ENCODE measurements at places on chromosomes 1 and 21.
A peak's percentile ranks its signal among the peaks of the same experiment; 100 is the strongest.

GRCh38 chr21:43864962-43865539, at the start of gene AGPAT3:
AGPAT3 (plus strand) TSS chr21:43865223; CDS start chr21:43959682, 94,459 bp downstream.
- peak; percentile 21 for DNase-seq

DNA sequence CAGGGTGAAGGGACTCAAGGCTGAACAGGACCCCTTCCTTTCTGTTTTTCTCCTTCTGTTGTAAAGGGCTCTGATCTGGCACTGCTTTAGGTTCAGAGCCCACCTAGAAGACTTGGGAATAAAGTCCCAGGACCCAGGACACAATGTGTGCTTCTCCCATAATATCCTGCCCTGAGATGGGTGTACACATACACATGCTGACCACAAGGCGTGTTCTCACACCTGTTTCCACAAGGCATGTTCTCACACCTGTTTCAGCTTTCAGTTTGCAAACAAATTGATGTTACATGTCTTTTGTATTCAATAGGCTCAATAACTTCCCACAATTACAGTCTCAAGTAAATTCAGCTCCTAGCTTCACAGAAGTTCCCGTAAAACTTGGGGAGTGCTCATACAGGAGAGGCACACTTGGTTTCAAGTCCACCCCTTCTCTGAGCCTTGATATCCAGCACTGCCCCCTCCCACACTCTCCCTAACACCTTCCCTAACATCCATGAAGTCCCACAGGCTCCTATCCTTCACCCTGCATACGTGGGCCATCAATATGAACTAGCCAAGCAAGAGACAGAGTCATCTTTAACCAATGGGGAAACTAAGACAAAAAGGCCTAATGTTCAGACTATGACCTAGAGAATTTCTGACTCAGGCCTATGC, 41.7 kb downstream of the ERI3 start:
- DNase-seq = no peak

GRCh38 chr1:216528816-216529215, 105.6 kb upstream of the USH2A start:
- DNase-seq = no peak

GRCh38 chr1:94296018-94296417, 58.6 kb upstream of the ARHGAP29 start:
- no peak for DNase-seq

DNA sequence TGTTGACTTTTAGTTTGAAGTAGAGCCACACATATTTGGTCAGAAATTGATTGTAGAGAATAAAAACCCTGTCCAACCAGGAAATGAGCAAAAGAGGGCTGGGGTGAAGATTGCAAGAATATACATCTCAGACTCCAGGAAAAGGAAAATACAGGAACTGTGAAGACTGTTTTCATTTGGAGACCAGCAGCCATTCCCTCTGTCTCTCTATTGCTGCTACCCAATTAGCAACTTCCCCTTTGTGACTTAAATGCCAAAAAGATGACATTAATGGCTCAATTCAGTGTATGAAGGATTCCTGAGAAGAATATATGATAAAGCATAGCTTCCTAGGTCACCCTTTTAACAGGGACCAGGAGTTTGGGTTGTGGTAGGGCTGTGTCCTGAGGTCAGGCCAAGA, 31.6 kb upstream of the CEP350 start:
- DNase-seq = no peak

GRCh38 chr1:86016076-86016759, 140.4 kb downstream of the COL24A1 start:
- DNase-seq = no peak

GRCh38 chr1:54940042-54940441, 40.4 kb upstream of the TMEM61 start:
- DNase-seq = no peak

DNA sequence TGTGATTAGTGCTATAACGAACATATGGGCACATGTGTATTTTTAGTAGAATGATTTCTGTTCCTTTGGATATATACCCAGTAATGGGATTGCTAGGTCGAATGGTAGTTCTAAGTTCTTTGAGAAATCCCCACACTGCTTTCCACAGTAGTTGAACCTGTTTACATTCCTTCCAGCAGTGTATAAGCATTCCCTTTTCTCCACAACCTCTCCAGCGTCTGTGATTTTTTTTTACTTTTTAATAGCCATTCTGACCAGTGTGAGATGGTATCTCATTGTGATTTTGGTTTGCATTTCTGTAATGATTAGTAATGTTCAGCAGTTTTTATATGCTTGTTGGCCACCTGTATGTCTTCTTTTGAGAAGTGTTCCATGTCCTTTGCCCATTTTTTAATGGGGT, 81.8 kb upstream of the SLC44A3 start:
- DNase-seq = no peak

- no peak for DNase-seq
Observed at GRCh38 chr1:219347921-219348391, 174.3 kb downstream of the LYPLAL1 start.

DNA sequence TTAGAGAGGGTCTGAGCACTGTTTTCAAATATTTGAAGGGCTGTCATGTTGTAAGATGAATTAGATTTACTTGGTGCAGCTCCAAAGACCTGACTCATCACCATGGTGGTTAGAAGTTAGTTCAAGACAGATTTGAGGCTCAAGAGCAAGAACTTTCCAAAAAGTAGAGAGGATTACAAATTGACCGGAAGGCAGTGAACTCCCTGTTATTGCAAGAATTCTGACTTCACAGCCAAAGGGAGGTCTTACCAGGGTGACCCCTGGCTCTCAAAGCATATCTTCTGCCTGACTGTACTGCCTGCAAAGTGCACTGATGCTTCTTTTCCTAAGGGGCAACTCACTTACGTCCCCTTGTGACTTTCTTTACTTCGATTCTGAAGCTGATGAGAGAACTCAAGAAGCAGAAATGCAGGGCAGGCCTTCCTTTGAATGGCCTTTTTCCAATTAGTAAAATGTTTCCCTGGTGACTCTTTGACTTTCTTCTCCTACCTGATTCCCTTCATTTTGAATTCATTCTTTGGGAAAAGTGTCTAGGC, 86.4 kb downstream of the NAV1 start:
- no peak for DNase-seq

- DNase-seq = no peak
Observed at GRCh38 chr1:29974316-29974724, 738.0 kb downstream of the PTPRU start.

DNA sequence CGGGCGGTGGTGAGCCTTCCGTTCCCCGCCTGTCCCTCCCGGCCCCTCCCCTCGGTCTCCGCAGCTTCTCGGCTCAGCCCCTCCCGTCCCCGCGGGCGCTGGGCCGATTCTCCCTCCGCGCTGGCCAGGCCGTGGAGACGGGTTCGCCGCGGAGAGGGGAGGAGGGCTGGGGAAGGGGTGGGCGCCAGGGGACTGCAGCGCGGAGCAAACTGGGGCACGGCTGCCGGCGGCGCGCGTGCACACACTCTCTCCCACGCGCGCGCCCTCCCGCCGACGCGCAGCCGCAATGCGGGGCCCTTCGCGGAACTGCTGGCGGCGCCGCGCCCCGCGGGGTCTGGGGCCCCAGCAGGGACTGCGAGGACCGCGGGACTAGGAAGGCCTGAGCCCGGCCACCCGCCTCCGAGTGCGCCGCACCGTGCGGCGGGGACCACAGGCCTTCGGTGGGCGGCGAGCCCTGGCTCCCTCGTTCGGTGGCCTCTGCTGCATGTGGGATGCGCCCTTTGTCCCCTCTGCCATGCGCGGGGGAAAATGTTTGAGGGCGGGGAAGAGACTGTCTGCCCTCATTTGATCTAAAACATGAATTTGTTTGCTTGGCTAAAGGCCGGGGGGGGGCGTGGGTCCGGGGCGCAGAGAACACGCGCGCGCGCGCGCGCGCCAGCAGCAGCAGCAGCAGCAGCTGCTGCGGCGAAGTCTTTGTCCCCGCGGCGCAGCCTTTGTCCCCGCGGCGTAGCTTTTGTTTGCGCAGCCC, 90.7 kb upstream of the VAMP3 start:
- DNase-seq = peak; percentile 63

- no peak for DNase-seq
Observed at GRCh38 chr1:231594123-231594522, 32.5 kb upstream of the DISC1 start.

GRCh38 chr1:59706303-59706599, 108.5 kb upstream of the HOOK1 start:
- no peak for DNase-seq

GRCh38 chr1:214135886-214136285, 145.1 kb upstream of the SMYD2 start:
- DNase-seq = no peak

DNA sequence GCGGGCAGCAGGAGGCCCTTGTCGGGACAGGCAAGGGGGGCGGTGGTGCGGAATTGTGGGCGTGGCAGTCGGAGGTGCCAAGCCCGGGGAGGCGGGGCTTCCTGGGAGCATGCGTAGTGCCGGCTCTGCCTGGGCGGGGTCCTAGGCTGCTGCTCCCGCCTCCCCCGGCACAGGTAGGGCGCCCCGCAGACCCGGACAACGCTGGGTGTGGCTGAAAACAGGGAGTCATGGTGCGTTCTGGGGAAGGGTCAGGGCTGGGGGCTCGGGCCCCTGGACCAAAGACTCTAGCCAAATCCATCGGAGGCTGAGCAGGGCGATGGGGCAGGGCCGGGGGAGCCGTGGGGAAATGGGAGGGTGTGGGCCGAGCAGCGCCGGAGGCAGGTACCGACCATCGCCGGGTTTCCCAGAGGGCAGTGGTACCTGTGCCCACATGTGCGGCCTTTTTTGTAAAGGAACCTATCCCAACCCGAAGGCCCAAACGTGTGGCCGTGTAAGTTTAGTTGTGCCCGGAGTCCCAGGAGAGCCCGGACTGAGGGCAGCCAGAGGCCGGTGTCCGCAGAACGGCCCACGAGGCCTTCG, 231.9 kb downstream of the SDCCAG8 start:
- DNase-seq = no peak

GRCh38 chr1:95622609-95623008, 388.6 kb downstream of the RWDD3 start:
- no peak for DNase-seq

- DNase-seq = no peak
Observed at GRCh38 chr1:153577624-153578051, 12.0 kb upstream of the S100A2 start.

DNA sequence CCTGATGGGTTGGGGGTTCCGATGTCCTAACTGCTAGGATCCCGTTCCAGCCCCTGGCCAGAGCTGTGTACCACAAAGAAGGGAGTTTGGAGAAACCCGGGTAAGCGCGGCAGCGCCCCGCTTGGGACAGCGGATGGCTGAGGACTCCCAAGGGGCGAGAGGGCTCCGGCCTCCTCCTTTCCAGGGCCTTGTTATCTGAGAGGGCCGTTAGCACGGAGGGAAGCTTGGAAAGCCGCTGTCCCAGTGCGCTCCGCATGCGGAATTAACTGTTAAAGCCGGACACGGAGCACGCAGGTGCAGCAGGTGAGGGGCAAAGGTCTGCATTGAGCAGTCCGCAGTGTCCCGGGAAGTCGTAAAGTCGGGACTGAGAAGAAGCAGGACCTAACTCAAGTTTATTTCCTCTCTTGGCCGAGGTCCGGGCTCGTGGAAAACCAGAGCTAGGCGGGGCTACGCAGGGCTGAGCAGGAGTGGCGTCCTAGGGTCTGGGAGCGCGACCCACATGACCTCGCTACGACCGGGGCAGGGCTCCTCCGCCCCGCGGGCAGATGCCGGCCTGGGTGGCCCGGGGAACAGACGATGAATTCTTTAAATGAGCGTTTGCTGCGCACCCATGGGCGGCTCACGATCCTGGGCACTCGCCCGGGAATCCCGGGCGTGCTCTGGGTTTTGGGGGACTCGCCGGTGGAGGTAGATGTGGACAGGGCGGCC, 4.5 kb downstream of the LHX4 start:
- peak; percentile 42 for DNase-seq

GRCh38 chr1:156104065-156104810, 10.3 kb upstream of the LMNA start:
- DNase-seq = no peak

DNA sequence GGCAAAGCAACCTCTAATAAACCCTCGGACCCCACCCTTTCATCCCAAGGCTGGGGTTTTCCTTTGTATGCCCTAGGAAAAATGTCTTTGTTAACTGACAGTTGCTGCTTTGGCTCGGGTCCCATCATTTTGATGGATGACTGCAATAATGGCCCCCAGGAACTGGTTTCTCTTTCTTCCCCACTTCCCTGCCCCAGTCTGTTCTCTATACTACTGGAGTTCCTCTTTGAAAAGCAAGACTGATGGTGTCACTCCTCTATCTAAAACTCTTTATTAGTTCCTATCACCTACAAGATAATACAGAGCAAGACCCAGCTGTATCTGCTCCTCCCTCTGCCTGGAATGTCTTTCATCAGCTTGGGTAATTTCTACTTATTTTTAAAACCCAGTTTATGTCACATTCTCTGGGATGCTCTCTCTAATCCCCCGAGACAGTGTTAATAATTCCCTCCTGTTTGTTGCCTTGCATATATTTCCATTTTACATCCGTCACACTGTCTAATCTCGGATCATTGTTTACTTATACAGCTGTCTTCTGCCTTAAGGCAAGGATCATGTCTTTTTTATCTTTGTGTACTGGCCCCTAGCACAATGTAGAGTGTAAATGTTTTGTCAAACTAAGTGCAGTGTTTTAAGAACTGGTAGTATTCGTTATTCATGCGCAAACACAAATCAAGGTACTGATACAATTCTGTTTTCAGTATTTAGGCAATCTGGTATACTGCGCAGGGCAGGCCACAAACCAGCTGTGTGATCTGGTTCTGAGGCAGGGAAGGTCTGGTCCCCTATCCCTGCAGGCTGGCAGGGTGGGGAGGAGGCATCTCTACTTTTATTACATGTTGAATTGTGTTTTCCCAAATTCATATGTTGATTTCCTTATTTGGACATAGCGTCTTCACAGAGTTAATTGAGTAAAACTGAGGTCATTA, 16.1 kb downstream of the SLAMF1 start:
- DNase-seq = no peak

DNA sequence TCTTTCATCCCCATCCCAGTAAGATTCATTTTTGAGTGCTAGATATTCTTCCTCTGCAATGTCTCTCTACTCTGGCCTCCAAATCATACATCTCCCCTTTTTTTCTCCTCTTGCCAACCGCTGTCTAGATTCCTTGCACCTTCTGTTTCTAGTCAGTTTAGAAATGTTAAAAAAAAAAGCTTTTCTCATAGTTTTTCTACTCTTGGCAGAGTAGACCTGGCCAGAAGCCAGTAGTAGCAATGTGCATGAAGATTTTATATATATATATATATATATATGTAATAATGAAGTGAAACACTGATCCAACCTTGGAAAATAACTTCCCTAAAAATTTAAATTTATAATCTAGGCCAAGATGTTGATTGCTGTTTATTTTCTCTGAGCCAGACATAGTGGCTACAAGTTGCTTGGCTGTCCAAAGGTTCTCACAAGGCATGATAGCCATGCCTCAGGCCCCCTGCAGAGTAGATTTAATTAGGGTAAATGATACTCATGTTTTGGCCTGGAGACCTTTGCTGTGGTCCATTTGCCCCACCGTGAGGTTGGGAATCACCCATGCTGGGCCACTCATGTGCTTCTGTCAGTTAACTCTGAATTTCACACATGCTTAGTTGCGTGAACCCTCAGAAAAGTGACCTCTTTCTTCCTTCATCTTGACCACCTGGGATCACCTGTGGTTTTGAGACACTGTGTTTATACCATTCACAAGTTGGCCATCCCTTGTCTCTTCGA, 103.4 kb upstream of the KCNE2 start:
- no peak for DNase-seq
